ENCODE measurements at places on chromosomes 12 and 14.

DNA sequence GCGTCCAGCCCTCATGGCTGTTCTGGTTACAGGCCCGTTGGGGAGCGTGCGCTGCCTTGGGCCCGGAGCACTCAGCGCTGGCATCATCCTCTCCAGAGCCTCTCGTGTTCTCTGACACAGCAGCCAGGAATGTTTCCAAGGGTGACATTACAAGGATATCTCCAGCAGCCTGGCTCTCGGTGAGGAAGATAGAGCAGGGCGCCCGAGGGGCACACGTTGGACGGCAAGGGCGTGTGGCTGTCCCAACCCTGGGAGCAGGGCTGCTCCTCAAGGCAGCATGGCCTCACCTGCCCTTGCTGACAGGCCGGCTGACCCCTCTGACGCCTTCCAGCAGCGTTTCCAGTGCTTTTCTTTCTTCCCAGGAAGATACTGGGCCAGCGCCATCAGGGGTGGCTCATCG is 14.4 kb downstream of the LRCOL1 start:
- DNase-seq, result no peak
- H3K4me3 ChIP-seq, result no peak overlapping the region
- peaks cover 5% of the 10 kb centered on the region for H3K27me3 ChIP-seq
- H3K4me1 ChIP-seq, result peaks cover 37% of the 10 kb centered on the region

- peaks cover 25% of the 10 kb centered on the region for H3K4me1 ChIP-seq
- peak overlapping the region; percentile 98 for H3K27ac ChIP-seq
- H3K27me3 ChIP-seq, result no peaks in the 10 kb centered on the region
- no peaks in the 10 kb centered on the region for H3K36me3 ChIP-seq
These were observed 9.5 kb downstream of the CDKN1B start for GRCh38 chr12:12726555-12727093.

GRCh38 chr12:52971679-52972329 is 22.9 kb downstream of the KRT18 start:
- H3K36me3 ChIP-seq, result no peaks in the 10 kb centered on the region
- H3K27ac ChIP-seq, result no peak overlapping the region
- no peak for DNase-seq
- peaks cover 41% of the 10 kb centered on the region for H3K4me1 ChIP-seq

DNA sequence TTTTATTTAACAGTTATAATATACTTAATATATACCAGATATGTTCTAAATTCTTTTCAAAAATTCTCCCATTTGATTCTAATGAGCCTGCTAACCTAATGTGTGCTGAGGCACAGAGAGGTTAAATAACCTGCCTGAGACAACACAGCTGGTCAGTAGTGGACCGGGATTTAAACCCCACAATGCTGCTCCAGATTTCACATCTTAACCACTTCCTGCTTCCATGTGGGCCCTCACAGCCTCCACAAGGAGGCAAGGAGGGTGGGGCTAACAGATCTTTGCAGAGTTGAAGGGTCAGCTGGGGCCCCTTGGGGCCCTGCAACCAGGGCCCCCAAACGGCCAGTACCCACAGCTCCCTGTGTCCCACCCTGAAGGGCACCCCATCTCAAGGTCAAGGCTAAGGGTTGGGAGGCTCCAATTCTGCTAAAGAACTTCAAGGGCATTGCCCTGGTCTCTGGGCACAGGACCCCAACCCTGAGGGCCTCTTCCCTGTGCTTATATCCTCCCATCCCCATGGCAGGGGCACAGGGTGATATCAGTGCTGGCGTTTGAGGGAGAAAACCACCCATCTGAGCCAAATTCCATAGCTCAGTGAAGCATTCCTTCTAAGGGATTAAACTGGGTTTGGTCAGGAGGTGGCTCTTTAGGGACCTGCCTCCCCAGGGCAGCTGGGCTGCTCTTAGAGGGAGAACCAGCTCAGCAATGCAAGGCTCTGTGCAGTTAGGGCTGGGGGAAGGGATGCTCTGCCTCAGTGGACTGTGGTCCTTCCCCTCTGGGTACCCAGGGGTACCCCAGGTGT is 2.2 kb downstream of the KRT80 start:
- no peak overlapping the region for H3K27ac ChIP-seq
- no peaks in the 10 kb centered on the region for H3K36me3 ChIP-seq
- DNase-seq, result no peak
- H3K27me3 ChIP-seq, result no peaks in the 10 kb centered on the region

DNA sequence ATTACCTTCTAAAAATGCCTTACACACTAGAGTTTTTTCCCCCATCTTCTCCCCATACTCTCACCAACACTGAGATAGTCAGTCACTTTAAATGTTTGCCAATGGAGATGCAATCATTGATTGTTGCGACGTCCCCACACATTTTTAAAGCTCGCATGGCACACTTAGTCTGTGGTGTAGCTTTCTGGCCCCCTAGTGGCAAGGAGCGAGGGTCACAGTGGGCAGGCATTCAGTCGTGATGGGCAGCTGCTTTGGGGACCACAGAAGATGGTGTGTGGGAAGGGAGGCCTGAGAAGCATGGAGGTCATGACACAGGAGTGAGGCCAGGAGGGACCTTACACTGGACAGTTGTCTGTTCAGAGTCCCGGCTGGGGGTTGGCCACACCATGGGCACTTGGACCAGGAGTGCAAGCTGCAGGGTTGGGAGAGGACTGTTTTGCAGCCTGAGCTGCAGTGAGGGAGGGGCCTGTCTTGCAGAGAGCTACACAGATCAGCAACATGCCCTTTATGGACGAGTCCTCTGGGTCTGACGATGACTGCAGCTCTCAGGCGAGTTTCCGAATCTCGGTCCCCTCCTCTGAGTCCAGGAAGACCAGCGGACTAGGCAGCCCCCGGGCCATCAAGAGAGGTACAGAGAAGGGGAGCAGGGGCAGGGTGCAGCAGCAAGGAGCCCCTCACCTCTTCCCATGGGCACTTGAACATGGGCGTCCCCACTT is 28.6 kb downstream of the PIGH start:
- no peak overlapping the region for H3K27ac ChIP-seq
- DNase-seq, result no peak
- no peaks in the 10 kb centered on the region for H3K36me3 ChIP-seq
- no peaks in the 10 kb centered on the region for H3K27me3 ChIP-seq

GRCh38 chr12:30613119-30613830 is 82.4 kb downstream of the IPO8 start:
- no peaks in the 10 kb centered on the region for H3K36me3 ChIP-seq
- no peaks in the 10 kb centered on the region for H3K4me1 ChIP-seq
- no peak overlapping the region for H3K4me3 ChIP-seq
- H3K27ac ChIP-seq, result no peak overlapping the region
- H3K27me3 ChIP-seq, result no peaks in the 10 kb centered on the region
- DNase-seq, result no peak

- H3K27me3 ChIP-seq, result no peaks in the 10 kb centered on the region
- peak within 1 kb of the TSS; percentile 83 for H3K4me3 ChIP-seq
- H3K36me3 ChIP-seq, result no peaks in the 10 kb centered on the region
- peaks cover 39% of the 10 kb centered on the region for H3K4me1 ChIP-seq
These were observed at the start of gene MON2 for GRCh38 chr12:62466594-62467491. Gene MON2, plus strand, starts transcription at chr12:62466826. Its CDS starts 382 bp downstream, at chr12:62467208.

GRCh38 chr12:56300644-56301464 is 724 bp upstream of the CS start:
- H3K27ac ChIP-seq, result peak overlapping the region; percentile 96
- peaks cover 26% of the 10 kb centered on the region for H3K36me3 ChIP-seq
- H3K27me3 ChIP-seq, result no peaks in the 10 kb centered on the region

GRCh38 chr12:54251667-54252284 is 28.1 kb downstream of the CBX5 start:
- no peak overlapping the region for H3K4me3 ChIP-seq
- DNase-seq, result no peak
- peaks cover 56% of the 10 kb centered on the region for H3K36me3 ChIP-seq

GRCh38 chr14:61256826-61257468 is 24.2 kb downstream of the TMEM30B start:
- peaks cover 12% of the 10 kb centered on the region for H3K4me1 ChIP-seq
- H3K27me3 ChIP-seq, result no peaks in the 10 kb centered on the region
- no peak overlapping the region for H3K27ac ChIP-seq
- H3K4me3 ChIP-seq, result no peak overlapping the region

DNA sequence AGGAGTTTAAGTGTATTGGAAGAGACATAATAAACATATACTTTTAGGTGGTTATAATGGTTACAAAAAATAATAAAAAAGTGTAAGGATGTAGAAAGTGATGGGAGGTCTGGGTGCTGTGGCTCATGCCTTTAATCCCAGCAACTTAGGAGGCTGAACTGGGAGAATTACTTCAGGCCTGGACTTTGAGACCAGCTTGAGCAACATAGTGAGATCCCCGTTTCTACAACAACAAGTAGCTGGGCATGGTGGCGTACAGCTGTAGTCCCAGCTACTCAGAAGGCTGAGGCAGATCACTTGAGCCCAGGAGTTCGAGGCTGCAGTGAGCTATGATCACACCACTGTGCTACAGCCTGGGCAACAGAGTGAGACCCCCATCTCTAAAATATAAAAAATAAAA is 19.0 kb downstream of the NUBPL start:
- H3K4me3 ChIP-seq, result no peak overlapping the region
- H3K4me1 ChIP-seq, result peaks cover 39% of the 10 kb centered on the region
- no peak overlapping the region for H3K27ac ChIP-seq

DNA sequence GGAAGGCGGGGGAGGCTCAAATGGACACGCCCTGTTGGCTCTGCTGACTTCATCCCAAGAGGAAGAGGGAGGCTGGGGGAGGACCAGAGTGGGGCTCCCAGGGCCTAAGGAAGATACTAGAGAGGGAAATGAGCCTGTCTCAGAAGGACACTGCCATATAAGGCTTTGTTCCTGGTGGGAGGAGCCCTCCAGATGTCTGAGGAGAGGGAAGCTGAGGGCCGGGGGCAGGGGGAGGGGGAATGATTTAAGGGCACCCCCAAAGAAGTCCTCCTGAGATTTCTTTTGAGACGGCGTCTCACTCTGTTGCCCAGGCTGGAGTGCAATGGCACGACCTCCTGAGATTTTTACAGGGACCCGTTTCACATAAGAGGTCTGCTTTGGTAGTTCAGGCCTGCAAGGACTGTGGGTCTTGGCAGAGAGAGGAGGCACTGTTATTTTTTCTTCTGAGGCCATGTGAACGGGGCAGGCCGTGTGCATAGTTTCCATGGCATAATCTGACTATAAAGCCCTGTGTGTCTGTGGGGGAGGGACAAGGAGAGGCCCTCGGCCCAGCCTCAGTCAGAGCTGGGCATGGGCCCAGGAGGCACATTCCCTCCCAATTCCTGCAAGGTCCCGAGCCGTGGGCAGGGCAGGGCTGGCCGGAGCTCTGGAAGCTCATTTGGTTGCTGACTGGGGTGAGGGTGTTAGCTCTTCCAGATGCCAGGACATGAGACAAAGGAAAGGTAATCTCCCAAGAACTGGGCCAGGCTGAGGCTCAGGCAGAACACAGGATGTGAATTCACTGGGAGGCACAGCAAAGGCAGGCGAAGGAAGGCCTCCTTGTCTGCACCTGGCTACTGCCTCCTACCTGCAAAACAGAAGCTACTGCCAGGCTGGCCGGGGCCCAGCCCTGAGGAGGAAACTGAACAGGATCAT is 22.2 kb upstream of the PLEKHG3 start:
- H3K27me3 ChIP-seq, result no peaks in the 10 kb centered on the region
- DNase-seq, result no peak
- peak overlapping the region; percentile 86 for H3K27ac ChIP-seq
- H3K36me3 ChIP-seq, result no peaks in the 10 kb centered on the region
- no peak overlapping the region for H3K4me3 ChIP-seq
- H3K4me1 ChIP-seq, result peaks cover 44% of the 10 kb centered on the region

- H3K27me3 ChIP-seq, result no peaks in the 10 kb centered on the region
- peaks cover 35% of the 10 kb centered on the region for H3K4me1 ChIP-seq
- peak overlapping the region; percentile 76 for H3K4me3 ChIP-seq
These were observed 1.1 kb downstream of the LIN52 start for GRCh38 chr14:74085828-74086227.

DNA sequence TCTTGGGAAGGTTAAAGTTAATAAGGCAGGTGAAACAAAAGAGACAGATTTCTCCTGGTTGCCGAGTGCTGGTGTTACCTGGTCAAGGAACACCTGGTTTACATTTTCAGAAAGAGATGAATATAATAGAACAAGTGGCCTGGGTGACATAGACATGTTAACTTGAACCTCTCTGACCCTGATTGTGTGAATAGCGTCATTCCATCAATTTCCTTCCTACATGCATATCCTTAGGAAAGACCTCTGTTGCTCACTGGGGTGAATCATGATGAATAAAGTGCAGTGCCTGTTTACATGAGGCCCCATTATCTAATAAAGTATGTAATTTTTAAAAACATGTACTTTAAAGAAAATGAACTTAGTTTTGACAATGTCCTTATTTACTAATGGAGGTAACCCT is 1822.9 kb upstream of the FLRT2 start:
- H3K27me3 ChIP-seq, result no peaks in the 10 kb centered on the region
- no peak overlapping the region for H3K4me3 ChIP-seq
- H3K4me1 ChIP-seq, result no peaks in the 10 kb centered on the region
- no peak overlapping the region for H3K27ac ChIP-seq

DNA sequence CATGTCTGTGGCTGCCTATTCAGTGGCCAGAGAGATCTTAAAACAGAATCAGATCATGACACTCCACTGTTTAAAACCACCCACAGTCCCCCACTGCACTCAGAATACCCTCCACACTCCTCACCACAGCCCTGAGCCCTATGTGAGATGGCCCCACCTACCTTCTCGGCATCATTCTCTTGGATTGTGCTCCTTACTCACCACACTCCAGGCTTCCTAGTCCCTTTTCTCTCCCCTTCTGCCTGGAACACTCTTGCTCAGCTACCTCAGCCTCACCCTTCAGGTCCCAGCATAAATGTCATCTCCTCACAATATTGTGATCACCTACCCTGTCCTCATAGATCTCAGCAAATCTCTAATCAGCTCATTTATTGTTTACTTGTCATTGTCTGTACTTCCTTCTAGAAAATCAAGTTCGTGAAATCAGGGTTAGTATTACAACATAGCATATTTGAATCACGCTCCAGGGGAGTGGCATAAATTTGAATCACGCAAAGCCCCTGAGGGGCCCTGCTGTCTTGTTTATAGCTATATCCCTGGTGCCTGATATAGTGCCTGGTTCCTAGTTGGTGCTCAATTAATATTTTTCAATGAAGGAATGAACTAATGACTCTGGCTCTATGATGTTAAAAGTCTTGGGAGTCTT is 42.8 kb downstream of the SLC35F4 start:
- DNase-seq, result no peak
- no peaks in the 10 kb centered on the region for H3K27me3 ChIP-seq
- H3K4me3 ChIP-seq, result no peak overlapping the region
- no peaks in the 10 kb centered on the region for H3K36me3 ChIP-seq

DNA sequence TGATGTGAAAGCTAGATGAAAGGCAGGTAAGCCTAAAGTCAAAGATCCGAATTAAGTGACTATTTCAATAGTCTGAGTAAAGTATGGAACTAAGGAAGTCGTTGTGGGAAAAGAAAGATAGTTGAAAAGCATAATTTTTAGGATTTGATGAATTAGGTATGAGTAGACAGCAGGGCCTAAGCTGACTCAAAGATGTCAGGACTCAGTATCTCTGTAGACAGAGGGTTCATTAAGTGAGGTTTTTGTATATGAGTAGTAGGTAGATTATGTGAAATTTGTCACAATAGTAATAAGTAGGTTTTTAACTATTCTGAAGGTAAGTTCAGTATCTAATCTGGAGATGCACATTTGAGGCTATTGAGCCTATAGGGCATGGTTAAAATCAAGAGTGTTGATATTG is 196.4 kb downstream of the RASSF9 start:
- H3K36me3 ChIP-seq, result no peaks in the 10 kb centered on the region
- H3K4me1 ChIP-seq, result no peaks in the 10 kb centered on the region
- no peak overlapping the region for H3K27ac ChIP-seq
- H3K4me3 ChIP-seq, result no peak overlapping the region
- no peaks in the 10 kb centered on the region for H3K27me3 ChIP-seq

Data from esophagus muscularis mucosa (tissue), 4 donors.